ENCODE measurements at places on chromosomes 12 and 14.

GRCh38 chr14:74661726-74662450 lies 49.9 kb upstream of the LTBP2 start:
- DNase-seq, result no peak

GRCh38 chr14:90295870-90296516 lies 35.7 kb downstream of the NRDE2 start:
- peak; percentile 62 for DNase-seq

GRCh38 chr14:48140804-48141203 lies 465.4 kb upstream of the MDGA2 start:
- no peak for DNase-seq

DNA sequence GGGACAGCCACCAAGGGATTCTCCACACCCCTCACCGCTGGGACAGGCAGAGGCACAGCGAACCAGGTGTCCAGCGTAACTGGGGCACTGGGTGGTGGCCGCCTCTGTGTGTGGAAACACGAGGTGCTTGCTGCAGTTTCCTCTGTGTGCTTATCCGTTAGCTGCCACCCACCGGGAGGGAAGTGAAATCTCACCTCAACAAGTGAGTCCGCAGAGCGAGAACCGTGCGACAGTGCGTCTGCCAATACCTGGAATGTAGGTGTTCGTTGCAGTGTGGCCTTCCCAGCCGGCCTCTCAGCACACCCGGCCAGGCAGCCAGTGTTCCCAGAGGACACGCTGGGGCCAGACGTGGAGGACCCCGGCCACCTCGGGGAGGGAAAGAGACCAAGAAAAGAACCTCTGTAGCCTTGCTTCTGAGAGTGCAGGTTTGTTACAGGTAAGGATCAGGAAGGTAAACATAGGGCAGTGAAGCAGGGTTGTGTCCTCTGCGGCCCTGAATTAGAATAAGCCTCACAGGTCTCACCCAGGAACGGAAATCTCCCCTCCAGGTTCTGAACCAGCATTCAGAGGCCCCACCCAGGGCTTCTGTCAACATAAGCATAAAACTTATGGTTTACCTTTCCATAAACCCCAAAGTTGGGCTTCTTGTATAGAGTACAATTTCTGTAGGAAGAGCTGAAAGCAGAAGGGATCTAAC lies 1.5 kb downstream of the BCL2L14 start:
- DNase-seq, result no peak

- no peak for DNase-seq
Measured at GRCh38 chr14:89957791-89958190, 2.1 kb downstream of the TDP1 start.

GRCh38 chr14:96109596-96110355 lies 70.6 kb downstream of the C14orf132 start:
- DNase-seq, result no peak

DNA sequence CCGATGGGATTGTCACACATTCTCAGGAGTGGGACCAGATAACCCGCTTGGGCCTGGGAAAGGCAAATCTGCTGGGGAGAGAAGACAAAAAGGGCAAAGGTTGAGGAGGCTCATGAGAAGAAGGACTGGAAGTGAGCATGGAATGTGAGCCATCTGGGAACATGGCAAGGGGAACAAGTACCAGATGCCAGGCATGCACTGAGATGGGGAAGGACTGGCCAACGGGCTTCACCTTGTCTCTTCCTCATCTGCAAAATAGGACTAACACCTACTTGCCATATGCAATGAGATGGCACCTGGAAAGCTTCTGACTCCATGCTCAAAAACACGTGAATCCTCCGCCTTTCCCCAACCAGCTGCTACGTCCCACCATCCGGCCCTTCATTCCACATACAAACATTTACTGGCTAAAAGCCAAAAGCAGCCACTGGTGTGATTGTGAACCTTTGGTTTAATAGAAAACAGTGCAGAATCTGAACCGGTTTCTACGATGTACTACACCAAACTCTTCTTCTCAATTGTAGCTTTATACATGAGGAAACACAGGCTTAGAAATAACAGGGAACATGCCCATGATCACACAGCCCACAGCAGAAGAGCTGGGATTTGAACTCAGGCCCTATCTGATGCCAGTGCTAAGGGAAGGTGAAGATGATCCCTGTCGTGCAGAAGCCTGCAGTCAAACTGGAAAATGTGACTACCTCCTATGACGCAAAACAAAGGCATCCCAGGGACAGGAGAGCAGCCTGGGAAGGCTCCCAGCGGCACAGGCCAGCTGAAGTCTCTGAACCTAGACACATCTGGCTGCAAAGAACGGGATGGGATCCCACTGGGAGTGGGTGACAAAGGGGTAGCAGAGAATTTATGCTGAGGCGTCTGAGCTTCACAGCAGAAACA lies 112.1 kb downstream of the TTC7B start:
- DNase-seq, result no peak

DNA sequence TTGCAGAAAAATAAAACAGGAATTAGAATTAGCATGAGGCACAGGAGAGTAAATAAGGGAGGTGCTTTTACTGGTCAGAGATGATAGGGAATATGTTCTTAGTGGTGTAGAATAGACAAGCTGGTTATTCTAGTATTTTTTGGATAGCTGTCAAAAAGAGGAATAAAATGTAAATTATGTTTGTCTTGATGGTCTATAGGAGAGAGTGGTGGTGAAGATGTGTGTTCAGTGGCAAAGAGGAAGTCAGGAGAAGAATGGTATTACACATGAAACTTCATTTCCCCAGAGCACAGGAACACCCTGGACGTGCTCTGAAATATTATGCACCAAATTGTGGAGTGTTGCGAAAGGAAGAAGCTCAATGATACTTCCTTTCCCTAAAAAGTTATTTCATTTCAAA lies 27.8 kb downstream of the MUCL1 start:
- no peak for DNase-seq

- DNase-seq, result peak; percentile 58
Measured at GRCh38 chr14:104678346-104678745, 11.1 kb upstream of the INF2 start.

DNA sequence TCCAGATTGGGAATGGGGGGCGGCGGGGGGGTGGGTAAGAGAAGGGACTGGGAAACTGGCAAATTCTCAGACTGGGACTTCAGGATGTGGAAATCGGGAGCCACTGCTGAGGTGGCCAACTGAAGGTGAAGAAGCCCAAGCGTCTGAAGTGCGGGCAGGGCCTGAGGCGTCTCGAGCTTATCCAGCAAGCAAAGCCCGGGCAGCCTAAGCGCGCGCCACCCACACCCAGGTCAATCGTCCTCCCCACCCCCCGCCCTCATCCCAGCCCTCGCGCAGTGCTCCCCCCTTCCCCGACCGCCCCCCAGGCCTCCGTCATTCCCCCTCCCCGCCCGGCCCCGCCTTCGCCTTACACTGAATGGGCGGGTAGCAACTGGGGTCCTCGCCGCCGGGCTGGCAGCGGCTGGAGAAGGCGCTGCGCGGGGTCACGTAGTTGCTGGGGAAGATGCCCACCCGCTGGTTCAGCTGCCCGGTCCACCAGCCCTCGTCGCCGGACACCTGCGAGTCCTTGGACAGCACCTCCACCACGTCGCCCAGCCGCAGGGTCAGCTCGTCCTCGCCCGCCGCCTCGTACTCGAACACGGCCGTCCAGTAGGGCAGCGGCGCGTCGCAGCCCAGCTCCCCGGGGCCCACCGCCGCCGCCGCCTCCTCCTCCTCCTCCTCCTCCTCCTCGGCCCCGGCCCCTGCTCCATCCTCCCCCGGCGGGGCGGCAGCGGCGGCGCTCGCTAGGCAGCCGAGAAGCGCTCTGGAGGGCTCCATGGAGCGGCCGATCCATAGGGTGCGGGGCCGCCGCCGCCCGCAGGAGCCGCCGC lies 693 bp downstream of the MAP3K9 start:
- DNase-seq, result peak; percentile 36

- no peak for DNase-seq
Measured at GRCh38 chr12:6104842-6105241, 19.6 kb downstream of the VWF start.

Data from adipocyte (in vitro differentiated cells).